WTC11 (cell line): ENCODE measurements at places on chromosomes 11 and 22. TPM values are rescaled to one million over a fixed set of nuclear protein-coding genes. Genes with fewer than 3 reads are reported as not detected.

FIBIN gene
- total RNA-seq: 0.34 to 0.48 TPM (median 0.37 TPM) in 3 replicates

OR2D2 gene
- 0.16 to 0.26 TPM (median 0.23 TPM) in 3 replicates for total RNA-seq

NFAM1 gene
- total RNA-seq: 0.92 to 1.6 TPM (median 1.2 TPM) in 3 replicates

STARD10 gene
- 32.0 to 40.9 TPM (median 36.6 TPM) in 3 replicates for total RNA-seq

MS4A1 gene
- total RNA-seq: 0.17 to 0.71 TPM (median 0.32 TPM) in 3 replicates

C22orf31 gene
- total RNA-seq: not detected in 3 replicates

SCN4B gene
- total RNA-seq: 3.5 to 4.5 TPM (median 4.4 TPM) in 3 replicates

SMIM35 gene
- not detected in 3 replicates for total RNA-seq

KAT5 gene
- 44.9 to 56.6 TPM (median 46.0 TPM) in 3 replicates for total RNA-seq

DNA sequence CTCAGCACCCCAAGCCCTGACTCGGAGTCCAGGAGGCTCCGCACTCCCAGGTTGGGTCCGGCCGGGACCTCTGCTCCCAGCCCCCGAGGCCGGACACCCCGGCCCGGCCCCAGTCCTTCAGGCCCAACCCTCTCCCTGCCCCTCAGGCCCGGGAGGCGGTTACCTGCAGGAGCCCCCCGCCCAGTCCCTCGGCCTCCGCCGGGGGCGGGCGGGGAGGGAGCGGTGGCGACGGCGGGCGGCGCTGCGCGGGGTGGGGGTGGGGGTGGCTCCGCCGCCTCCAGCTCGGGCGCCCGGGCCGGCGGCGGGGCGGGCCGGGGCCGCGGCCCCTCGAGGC lies 310 bp downstream of the TCF20 start:
- H3K36me3 ChIP-seq: peaks cover 2% of the 10 kb centered on the region; the same call in 1 of the 2 replicates
- peak; percentile 60 for DNase-seq
- H3K4me3 ChIP-seq: peak overlapping the region; percentile 70
- H3K4me1 ChIP-seq: peaks cover 35% of the 10 kb centered on the region
- H3K27me3 ChIP-seq: peaks cover 16% of the 10 kb centered on the region
- no peak overlapping the region for H3K27ac ChIP-seq

- H3K27me3 ChIP-seq: no peaks in the 10 kb centered on the region
- peaks cover 29% of the 10 kb centered on the region for H3K4me1 ChIP-seq
- H3K4me3 ChIP-seq: no peak within 1 kb of the TSS
- no peak within 1 kb of the TSS for H3K27ac ChIP-seq
- no peak for DNase-seq
- H3K36me3 ChIP-seq: no peaks in the 10 kb centered on the region
Observed at GRCh38 chr11:58428021-58428420, at the start of gene OR5B2. TSS of gene OR5B2 (minus strand) at chr11:58428121. CDS start at chr11:58423261, 4,860 bp downstream.

GRCh38 chr22:40453671-40454070 lies 83.3 kb downstream of the SGSM3 start:
- H3K36me3 ChIP-seq: no peaks in the 10 kb centered on the region
- no peak for DNase-seq
- no peaks in the 10 kb centered on the region for H3K27me3 ChIP-seq

GRCh38 chr11:33449798-33450197 lies 192.6 kb downstream of the HIPK3 start:
- H3K4me1 ChIP-seq: no peaks in the 10 kb centered on the region
- no peak overlapping the region for H3K4me3 ChIP-seq
- H3K27ac ChIP-seq: no peak overlapping the region
- no peaks in the 10 kb centered on the region for H3K36me3 ChIP-seq
- no peak for DNase-seq
- no peaks in the 10 kb centered on the region for H3K27me3 ChIP-seq

DNA sequence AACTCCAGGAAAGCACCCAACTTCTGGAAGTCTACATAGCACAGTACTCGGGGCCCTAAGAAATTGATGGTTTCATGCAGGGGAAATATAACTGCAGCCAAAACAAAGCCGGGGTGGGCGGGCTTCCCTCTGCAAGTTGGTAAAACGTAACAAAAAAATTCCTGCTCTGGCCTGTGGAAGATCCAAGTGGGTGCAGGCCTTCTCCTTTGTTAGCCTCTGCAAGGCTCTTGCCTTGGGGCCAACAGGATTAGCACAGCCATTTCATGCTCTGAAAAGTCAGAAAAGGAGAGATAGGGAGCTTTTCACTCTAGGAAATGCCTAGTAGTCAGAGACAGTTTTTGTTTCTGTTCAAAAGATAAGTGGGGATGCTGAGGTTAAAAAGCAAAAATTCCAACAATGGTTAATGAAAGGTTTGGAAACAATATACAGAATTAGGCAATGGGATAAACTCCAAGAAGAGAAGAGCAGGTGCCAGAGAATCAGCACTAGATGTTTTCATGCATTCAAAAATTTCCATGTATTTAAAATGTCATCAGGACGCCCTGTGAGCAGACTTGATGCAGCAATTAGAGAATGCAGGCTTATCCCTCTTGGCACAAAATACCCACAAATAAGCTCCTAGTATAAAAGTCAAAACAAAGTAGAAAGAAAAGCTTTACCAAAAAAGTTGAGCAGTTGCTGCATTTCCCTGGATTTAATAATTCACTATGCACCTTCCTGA lies 72.3 kb upstream of the CHRM4 start:
- no peaks in the 10 kb centered on the region for H3K36me3 ChIP-seq
- H3K4me1 ChIP-seq: peaks cover 34% of the 10 kb centered on the region
- no peaks in the 10 kb centered on the region for H3K27me3 ChIP-seq
- H3K27ac ChIP-seq: peak overlapping the region; percentile 64; the same call in 1 of the 2 replicates

DNA sequence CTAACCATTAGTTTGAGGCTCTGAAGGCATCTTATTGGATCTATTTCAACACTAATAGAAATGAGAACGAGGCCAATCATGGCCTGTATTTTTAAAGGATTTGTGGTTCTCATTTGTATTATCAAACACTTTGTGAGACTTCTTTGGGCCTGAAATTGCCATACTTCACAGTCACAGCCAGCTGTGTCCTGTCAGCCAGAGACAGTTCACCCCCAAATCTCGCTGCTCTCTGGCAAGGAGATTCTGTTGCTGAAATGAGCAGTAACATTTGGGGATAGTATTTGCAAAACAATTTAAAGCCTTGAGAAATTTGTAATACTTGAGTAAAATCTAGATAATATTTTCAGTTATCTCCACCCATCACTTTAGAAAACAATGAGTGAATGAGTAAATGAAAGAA lies 26.9 kb upstream of the TENM4 start:
- H3K36me3 ChIP-seq: no peaks in the 10 kb centered on the region
- H3K4me1 ChIP-seq: peaks cover 57% of the 10 kb centered on the region
- no peak overlapping the region for H3K4me3 ChIP-seq
- no peak for DNase-seq
- H3K27ac ChIP-seq: no peak overlapping the region; the same call in 1 of the 2 replicates

- H3K27me3 ChIP-seq: no peaks in the 10 kb centered on the region; the same call in 1 of the 2 replicates
- no peaks in the 10 kb centered on the region for H3K4me1 ChIP-seq
Observed at GRCh38 chr11:42770444-42771065, 541.2 kb upstream of the API5 start.

GRCh38 chr11:119262668-119263351 lies 54.1 kb downstream of the MCAM start:
- peaks cover 19% of the 10 kb centered on the region for H3K4me1 ChIP-seq
- H3K4me3 ChIP-seq: no peak overlapping the region
- DNase-seq: no peak
- no peak overlapping the region for H3K27ac ChIP-seq

DNA sequence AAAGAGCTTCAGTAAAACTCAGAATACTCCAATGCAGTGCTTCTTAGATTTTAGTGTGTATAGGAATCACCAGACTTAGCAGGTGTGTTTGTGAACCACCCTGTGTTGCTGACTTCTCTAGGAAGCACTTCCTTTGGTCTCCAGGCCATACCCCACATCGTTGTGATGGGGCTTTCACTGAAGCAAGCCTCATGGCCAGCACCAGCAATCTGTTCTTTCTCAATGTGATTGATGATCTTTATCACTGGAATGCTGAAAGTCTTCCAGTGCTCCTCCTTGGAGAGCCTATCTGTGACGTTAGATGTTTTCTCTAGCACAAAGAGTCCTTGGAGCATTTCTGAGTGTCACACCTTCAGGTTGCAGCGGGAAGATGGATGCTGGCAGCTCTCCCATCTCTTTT lies 280.5 kb downstream of the DDX10 start:
- H3K4me1 ChIP-seq: no peaks in the 10 kb centered on the region
- H3K4me3 ChIP-seq: no peak overlapping the region
- DNase-seq: no peak
- peaks cover 18% of the 10 kb centered on the region for H3K36me3 ChIP-seq
- H3K27me3 ChIP-seq: no peaks in the 10 kb centered on the region; the same call in 1 of the 2 replicates

- H3K27me3 ChIP-seq: no peaks in the 10 kb centered on the region
- peak overlapping the region; percentile 20; the same call in 1 of the 2 replicates for H3K4me3 ChIP-seq
- no peaks in the 10 kb centered on the region for H3K36me3 ChIP-seq
- peak overlapping the region; percentile 94 for H3K27ac ChIP-seq
- H3K4me1 ChIP-seq: peaks cover 71% of the 10 kb centered on the region
Observed at GRCh38 chr11:95254716-95255115, 23.7 kb upstream of the SESN3 start.

DNA sequence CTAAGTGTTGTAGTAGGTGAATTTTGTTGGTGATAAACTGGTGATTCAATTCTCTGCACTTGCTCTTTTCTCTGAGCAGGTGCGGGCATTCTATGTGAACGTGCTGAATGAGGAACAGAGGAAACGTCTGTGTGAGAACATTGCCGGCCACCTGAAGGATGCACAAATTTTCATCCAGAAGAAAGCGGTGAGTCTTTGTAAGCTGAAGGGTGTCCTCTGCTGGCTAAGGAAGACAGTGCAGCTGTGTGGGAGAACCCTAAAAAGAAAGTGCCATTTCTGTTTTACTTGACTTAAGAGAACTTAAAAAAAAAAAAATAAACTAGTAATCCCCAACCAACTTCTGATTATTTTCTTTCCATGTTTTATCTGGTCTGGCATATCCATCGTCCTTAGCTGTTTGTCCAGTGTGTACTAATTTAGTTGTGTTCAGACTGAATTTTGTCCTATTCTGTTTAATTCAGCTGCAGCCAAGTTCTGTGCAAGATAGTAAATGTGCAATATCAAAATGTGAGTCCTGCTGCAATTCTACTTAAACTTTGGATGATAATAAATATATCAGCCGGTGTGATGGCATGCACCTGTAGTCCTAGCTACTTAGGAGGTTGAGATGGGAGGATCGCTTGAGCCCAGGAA lies 29.6 kb downstream of the CAT start:
- no peaks in the 10 kb centered on the region for H3K4me1 ChIP-seq
- no peak overlapping the region for H3K4me3 ChIP-seq
- peak; percentile 38 for DNase-seq
- H3K27me3 ChIP-seq: no peaks in the 10 kb centered on the region
- peaks cover 55% of the 10 kb centered on the region for H3K36me3 ChIP-seq

GRCh38 chr11:46322759-46323158 lies 24.5 kb upstream of the DGKZ start:
- peaks cover 3% of the 10 kb centered on the region; the same call in 1 of the 2 replicates for H3K36me3 ChIP-seq
- H3K4me1 ChIP-seq: peaks cover 13% of the 10 kb centered on the region

- no peak for DNase-seq
- H3K27ac ChIP-seq: no peak overlapping the region
- H3K27me3 ChIP-seq: no peaks in the 10 kb centered on the region
- H3K4me1 ChIP-seq: no peaks in the 10 kb centered on the region
Observed at GRCh38 chr11:112460141-112460540, 199.5 kb upstream of the PLET1 start.

DNA sequence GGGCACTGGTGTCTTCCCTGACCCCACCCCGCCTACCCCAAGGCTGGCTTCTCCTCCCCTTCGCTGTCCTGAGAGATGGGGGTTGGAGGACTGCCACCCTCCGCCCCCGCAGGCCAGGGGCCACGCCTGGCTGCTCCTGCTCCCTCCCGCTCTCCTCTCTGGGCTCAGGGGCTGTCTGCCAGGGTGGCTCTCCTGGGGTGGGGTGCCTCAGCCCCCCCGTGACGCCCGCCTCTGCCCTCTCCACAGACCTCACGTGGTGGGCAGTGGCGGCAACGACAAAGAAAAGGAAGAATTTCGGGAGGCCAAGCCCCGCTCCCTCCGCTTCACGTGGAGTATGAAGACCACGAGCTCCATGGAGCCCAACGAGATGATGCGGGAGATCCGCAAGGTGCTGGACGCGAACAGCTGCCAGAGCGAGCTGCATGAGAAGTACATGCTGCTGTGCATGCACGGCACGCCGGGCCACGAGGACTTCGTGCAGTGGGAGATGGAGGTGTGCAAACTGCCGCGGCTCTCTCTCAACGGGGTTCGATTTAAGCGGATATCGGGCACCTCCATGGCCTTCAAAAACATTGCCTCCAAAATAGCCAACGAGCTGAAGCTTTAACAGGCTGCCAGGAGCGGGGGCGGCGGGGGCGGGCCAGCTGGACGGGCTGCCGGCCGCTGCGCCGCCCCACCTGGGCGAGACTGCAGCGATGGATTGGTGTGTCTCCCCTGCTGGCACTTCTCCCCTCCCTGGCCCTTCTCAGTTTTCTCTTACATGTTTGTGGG lies 8.1 kb downstream of the RCOR2 start:
- DNase-seq: no peak
- no peaks in the 10 kb centered on the region for H3K27me3 ChIP-seq
- H3K36me3 ChIP-seq: peaks cover 14% of the 10 kb centered on the region
- peak overlapping the region; percentile 70 for H3K27ac ChIP-seq
- H3K4me1 ChIP-seq: peaks cover 59% of the 10 kb centered on the region
